ENCODE measurements at places on chromosomes 6 and 20.

DNA sequence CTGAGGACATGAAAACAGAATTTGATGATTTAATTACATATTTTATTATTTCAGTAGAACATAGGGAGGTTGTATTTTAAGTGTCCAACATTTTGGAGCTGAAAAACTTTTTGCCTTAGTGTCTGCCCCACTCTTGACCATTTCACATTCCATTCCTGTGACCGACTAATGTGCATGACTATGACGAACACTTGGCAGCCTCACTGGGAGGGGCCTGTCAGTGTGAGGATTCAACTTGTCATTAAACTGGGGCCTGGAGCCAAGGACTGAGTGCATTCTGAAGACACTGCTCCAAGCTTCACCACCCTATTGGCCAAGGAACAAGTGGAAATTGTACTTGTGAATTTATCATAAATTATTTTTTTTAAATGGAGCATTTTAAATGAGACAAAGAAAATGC, 661.3 kb downstream of the BCKDHB start:
- DNase-seq: no peak

DNA sequence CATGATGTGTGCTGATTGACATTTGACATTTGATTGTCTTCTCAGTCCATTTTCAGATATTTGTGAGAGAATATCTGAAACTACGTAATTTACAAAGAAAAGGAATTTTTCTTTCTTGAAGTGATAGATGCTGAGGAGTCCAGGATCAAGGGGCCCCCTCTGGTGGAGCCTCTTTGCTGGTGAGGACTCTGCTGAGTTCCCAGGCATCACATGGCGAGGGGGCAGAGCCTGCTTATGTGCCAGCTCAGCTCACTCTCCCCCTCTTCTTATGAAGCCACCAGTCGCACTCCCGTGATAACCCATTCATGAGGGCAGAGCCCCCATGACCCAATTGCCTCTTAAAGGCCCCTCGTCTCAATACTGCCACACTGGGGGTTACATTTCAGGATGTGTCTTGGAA, 91.3 kb downstream of the RPP40 start:
- DNase-seq: no peak

GRCh38 chr6:109393886-109394281, 11.6 kb upstream of the CD164 start:
- no peak for DNase-seq

DNA sequence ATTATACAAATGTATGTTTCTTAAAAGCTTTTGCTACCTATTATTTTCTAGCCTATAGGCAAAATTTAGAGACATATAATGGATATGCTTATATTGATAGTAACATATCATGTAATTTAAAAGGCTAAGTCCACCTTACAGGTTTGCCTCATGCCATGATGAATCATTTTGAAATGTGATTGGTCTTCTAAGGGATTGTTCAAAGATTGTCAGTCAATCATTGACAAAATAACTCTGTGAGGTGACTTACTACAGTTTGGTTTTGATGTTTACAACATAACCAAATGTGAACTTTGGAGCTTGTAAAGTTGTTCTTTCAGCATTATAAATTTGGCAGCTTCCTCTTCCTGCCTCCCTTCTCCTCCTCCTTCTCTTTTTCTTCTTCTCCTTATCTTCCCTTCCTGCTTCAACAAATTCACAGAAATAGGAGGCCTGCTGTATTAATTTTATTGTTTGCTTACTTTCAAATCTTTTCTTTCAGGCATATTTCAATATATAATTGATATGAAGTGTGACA, 39.7 kb upstream of the ZFP64 start:
- no peak for DNase-seq

- no peak for DNase-seq
Measured at GRCh38 chr6:159926542-159927203, 35.9 kb downstream of the MAS1 start.

Data from CD4-positive, alpha-beta T cell treated with Interleukin-6 for 4 hours (primary cell).